ENCODE measurements at places on chromosomes 6 and 20.

DNA sequence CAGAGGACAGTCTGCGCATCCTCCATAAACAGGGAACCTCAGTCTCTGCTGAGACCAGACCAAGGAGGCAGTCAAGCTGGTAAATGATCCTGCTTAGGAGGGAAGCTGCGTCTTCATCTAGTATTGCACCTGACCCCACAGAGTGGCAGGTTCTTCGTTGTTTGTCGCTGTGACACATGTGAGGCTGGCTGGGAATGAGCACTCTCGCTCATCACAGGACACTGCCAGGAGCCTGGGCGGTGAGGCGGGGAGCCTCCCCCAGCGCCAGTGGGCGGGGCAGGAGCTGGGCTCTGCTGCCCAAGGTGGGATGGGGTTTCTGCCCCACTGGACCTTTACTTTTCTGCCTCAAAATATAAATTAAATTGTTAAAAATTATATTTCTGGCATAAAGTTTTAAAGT is 48.4 kb upstream of the SYNDIG1 start:
- DNase-seq, result no peak

- DNase-seq, result no peak
Measured at GRCh38 chr6:20540683-20541082, 6.4 kb downstream of the CDKAL1 start.

DNA sequence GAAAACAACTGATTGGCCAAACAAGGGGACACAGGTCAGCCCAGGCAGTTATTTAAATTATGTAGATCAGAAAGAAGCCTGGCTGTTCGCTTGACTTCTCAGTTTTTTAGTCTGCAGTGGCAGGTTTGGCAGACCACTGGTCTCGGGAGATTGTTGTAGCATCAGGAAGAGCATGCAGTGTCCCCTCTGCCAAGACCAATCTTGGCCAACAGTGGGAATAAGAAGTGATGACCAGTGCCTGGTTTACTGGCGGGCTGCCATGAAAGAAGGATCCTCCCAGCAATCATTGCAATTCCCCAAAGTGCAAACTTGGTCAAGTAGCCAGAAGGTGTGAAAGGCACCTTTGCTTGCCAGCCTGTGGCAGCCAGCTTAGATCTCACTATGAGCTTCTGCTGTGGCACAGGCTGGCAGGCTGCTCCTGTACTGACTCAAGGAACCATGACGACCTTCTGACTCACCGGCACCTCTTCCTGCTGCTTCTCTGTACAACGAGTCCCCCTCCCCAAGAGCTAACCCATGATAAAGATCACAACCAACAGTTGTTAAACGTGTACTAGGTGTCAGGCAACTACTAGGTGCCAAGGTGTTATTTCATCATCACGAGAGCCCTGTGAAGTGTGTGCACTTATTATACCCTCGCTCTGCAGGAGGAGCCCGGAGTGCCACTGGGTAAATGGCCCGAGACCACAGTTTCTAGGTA is 76.8 kb upstream of the DUSP22 start:
- DNase-seq, result peak; percentile 72

DNA sequence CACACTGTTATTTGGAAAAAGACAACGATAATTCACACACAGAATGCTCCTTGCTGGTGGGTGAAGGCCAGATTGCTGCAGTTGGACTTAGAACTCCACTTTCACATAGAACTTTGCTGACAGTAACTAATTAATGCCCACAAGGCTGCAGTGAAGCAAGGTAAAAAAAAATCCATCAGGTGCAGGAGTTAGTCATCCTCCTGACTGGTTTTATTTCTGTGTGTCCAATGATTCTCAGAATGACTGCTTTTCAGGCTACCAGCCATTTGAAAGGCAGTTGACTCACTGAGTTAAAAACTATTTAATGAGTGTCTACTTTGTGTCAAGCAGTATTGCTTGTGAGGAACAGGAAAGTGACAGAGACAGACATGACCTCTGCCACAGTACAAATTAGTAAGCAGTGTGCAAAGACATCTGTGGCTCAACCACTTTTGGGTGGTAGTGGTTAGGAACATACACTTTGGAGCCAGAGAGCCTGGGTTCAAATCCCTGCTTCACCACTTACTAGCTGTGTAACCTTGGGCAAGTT is 41.9 kb downstream of the ELOVL5 start:
- no peak for DNase-seq

DNA sequence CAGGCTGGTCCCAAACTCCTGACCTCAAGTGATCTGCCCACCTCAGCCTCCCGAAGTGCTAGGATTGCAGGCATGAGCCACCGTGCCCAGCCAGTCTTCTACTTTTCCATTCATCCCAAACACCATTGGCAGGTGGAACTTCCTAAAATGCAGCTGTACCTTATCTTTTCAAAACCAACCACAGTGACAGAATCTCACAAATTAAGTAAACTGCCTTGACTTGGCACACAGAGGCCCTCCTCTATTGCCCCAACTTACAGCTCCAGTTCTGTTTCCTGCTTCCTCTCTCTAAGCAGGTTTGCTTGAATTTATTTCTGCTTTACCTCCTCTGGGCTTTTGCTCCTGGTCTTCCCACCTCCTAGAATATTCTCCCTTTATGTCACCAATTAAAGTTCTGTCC is 7.6 kb downstream of the MYB start:
- no peak for DNase-seq

DNA sequence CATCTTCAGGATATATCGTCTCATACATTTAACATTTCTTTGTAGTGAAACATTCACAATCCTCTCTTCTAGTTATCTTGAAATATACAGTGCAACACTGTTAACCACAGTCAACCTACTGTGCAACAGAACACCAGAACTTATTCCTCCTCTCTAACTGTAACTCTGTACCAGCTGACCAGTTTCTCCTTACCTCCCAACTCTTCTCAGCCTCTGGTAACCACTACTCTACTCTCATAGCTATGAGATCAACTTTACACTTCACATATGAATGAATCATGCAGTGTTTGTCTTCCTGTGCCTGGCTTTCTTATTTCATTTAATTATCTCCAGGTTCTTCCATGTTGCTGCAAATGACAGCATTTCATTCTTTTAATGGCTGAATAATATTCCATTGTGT is 337.6 kb downstream of the BTBD9 start:
- no peak for DNase-seq

GRCh38 chr6:143679041-143679440 is 1.3 kb downstream of the PHACTR2 start:
- DNase-seq, result no peak

DNA sequence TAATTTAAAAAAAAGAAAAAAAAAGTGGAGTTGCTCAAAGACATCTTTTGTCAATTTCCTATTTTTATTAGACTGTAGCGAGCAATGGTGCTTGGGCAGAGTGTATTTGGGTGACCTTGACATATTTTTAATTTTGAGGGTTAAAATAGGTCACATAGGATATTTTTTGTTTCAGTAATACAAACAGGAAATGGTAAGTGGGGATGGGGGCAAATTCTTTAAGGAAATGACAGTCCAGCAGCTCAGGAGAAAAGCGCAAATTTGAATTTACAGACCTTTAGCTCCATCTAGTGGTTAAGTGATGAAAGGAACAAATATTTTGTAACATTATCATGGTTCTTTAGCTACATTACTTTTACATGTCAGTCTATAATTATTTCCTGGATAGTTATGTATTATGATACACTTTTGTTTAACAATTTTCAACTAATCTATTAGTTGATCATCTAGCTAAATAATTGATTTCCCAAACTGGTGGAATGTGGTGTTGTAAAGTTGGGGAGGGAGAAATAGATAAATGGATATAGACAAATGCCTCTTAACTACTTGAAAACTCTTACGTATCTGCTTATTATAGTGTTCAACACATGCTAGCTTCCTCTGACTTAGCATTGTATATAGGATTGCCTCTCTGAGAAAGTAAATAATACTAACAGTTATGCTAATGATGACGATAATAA is 10.0 kb downstream of the CITED2 start:
- no peak for DNase-seq

- DNase-seq, result no peak
Measured at GRCh38 chr6:109867970-109868358, 110.1 kb upstream of the GPR6 start.

GRCh38 chr6:101294676-101295075 is 98.8 kb upstream of the GRIK2 start:
- DNase-seq, result no peak

- peak; percentile 79 for DNase-seq
Measured at GRCh38 chr20:48750941-48751635, 76.7 kb downstream of the PREX1 start.

DNA sequence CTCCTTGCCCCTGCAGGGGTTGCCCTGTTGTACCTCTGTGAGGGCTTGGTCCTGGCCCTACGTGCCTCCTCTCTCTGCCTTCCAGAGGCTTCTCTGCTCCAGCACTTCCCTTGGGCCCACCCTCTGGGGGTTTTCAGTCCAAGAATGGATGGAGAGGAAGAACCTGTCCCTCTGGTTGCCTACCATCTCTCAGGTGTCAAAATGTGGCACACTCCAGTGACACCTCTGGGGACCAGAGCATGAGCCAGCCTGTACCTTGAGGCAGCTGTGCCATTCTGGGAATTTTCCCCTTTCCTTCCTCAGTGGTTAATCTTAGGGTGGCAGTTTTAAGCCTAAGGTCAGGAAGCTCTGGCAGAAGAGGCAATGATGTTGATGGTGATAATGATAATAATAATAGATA is 115.2 kb upstream of the ARMC2 start:
- DNase-seq, result no peak

DNA sequence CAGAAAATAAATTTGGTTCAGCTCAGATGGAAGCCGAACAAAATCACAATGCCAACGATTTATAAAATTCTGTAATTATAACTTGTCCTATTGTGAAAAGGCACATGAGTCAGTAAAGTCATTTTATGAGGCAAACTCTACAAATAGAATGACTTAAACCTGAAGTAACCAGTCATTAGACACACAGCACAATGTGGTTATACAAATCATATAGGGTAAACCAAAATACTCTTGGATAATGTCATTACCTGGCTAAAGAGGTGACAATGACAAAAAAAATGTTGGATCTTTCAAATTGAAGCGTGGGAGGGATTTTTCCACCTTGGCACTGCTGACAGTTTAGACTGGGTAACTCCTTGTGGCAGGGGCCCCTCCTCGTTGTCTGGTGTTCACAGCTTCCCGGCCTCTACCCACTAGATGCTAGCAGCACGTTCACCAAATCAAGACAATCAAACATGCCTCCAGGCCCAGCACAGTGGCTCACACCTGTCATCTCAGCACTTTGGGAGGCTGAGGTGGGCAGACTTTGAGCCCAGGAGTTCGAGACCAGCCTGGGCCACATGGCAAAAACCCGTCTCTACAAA is 5.0 kb downstream of the ANKRD60 start:
- no peak for DNase-seq

DNA sequence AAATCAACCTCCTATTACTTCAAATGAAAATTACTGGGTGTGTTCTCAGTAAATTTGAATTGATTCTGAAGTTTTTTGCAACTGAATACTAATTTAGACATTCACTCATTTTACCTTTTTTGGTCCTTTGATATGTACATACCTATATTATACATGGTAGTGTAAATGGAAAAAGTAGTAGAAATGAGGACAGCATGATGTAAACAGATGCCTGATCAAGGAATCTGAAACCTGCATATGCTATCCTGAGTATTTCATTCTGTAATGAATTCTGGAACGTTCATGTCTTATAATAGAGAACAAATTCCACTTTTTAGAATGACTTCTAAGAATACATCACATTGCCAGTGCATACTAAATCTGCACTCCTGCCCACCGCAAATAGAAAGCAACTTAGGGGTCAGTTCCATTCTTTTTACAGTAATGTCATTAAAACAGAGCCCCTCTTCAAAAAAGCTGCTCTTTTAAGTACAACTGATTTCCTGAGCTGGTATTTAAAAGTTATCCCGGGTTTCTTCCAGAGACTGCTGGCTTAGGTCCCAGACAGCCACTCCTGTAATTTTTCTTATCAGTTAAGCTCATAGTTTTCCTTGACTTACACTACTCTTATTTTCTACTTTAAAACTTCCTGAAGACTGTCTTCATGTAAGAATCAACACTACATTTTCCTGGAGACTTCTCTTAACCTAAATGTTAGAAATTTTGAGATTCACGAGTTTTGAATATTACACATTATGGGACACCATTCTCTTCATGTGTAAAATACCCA is 48.4 kb downstream of the MAP3K7 start:
- DNase-seq, result no peak

DNA sequence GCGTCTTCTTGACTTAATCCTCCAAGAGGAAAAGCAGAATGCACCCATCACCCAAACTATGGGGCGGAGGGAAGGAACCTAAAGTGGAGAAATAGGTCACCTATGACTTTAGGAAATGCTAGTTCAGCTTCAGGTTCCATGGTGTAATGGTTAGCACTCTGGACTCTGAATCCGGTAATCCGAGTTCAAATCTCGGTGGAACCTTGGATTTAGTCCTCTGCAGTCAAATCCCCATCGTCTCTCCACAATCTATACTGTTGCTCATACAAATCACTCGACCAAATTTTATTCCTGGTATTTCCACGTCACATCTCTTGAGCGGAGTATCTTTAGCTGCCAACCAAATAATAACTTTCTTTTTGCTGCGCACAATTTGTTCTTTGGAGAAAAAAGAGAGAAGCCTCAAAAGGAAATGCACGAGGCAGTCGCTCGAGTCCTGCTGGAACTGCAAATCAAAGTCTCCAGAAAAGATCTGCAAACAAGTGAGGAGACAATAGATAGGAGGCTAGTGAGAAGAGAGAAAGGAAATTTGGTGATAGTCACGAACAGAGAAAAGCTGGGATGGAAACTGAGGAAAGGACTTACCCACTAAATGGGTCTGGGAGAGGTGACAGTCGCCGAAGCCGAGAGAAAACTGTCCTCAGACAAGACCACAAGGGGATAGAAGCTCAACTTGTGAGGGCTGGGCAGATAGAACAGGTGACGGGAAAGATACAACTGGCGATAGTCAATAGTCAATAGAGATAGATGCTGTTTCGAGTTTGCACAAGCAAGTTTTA is 16.6 kb downstream of the POM121L2 start:
- DNase-seq, result no peak

DNA sequence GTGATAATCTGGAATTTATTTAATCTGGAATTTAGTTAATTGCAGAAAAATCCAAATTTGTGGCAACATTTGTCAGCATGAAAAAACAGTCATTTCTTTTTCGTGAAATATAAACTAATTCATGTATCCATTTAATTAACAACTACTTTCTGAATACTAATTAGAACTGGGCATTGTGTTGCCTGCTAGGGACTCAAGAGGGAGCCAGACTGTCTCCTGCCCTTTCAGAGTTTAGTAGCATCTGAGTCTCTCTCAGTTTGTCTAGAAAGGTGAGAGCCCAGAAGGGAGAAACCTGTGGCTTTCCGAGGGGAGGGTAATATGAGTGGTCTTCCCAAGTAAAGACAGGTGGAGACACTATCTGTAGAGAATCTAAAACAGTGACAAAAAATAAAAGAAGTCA is 210.9 kb upstream of the HDDC2 start:
- DNase-seq, result no peak

- DNase-seq, result no peak
Measured at GRCh38 chr6:67558985-67559384, 1076.1 kb upstream of the ADGRB3 start.

- DNase-seq, result peak; percentile 56
Measured at GRCh38 chr6:105484238-105485161, 81.6 kb upstream of the PREP start.

GRCh38 chr6:77457720-77458349 is 5.5 kb downstream of the HTR1B start:
- DNase-seq, result peak; percentile 24

GRCh38 chr6:1047981-1048541 is 263.8 kb upstream of the FOXQ1 start:
- DNase-seq, result no peak

All from CD8-positive, alpha-beta T cell (primary cell).